Left ventricle myocardium superior (tissue), 1 donor: ENCODE measurements at places on chromosomes 2 and 18. TPM values are rescaled to one million over a fixed set of nuclear protein-coding genes. Genes with fewer than 3 reads are reported as not detected.

- no peak for DNase-seq
Observed at GRCh38 chr2:111657351-111657975, 226.5 kb downstream of the ANAPC1 start.

DNA sequence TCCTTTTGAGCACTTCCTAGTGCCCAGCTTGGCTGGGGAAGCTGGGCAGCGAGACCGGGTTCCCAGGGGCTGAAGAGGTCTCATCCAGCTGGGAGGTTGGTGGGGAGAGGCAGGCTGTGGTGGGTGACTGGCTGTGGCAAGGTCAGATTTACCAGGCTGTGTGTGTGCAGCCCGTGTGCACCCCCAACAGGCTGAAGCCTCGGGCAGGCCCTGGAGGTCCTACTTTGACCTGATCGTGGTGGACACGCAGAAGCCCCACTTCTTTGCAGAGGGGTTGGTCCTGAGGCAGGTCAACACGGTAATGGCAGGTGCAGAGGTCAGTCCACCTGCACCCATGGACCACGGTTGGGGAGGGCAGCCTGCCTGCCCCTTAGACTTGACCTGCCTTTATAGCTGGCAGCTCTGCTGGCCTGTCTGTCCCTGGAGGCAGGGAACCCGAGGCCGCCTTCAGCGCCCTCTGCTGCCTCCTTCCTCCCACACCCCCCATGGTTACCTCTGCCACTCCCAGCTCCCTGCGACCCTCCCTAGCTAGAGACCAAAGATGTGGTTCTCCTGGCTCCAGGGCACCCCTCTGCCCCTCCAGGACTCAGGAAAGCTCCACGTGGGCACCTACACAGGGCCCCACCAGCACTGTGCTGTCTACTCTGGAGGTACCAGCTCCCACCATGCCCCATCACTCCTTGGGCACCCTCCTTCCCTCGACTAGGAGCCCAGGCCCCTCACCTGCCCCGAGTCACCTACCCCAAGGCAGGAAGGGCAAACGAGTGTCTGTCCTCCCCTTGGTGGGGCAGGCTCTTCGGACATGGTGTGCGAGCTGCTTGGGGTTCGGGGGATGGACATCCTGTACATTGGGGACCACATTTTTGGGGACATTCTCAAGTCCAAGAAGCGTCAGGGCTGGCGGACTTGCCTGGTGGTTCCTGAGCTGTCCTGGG lies 4.0 kb downstream of the NT5DC4 start:
- peak; percentile 31 for DNase-seq

- no peak for DNase-seq
Observed at GRCh38 chr2:68850524-68850923, 20.7 kb downstream of the BMP10 start.

DNA sequence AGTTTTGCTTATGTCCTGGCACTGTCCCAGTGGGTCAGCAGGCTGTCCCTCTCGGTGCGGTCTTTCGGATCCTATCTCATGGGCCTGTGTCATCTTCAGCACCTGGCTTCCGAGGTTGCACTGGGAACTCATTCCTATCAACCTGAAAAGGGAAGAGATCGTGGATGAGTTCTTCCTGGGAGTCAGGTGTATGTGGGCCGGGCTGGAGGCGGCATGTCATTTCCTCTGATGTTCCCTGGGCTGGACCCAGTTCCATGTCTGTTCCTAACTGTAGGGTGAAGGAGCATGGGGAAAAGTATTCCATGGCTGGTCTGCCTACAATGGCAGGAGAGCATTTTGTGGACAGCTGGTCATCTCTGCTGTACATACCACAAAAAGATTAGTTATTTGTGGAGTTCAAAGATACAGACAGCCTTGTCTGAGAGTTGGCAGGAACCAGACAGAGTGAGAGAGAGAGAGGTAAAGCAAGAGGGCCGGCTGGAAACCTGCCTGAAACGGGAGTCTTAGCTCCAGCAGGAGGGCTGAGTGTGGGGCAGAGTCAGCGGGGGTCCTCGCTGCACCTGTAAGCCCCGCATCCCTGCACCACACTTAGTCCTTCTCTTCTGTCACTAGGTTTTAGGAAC lies 25.2 kb downstream of the FAM228A start:
- peak; percentile 43 for DNase-seq

GRCh38 chr2:120469426-120469825 lies 123.5 kb downstream of the INHBB start:
- no peak for DNase-seq

- DNase-seq: no peak
Observed at GRCh38 chr18:23225503-23225902, 90.2 kb downstream of the CABLES1 start.

DNA sequence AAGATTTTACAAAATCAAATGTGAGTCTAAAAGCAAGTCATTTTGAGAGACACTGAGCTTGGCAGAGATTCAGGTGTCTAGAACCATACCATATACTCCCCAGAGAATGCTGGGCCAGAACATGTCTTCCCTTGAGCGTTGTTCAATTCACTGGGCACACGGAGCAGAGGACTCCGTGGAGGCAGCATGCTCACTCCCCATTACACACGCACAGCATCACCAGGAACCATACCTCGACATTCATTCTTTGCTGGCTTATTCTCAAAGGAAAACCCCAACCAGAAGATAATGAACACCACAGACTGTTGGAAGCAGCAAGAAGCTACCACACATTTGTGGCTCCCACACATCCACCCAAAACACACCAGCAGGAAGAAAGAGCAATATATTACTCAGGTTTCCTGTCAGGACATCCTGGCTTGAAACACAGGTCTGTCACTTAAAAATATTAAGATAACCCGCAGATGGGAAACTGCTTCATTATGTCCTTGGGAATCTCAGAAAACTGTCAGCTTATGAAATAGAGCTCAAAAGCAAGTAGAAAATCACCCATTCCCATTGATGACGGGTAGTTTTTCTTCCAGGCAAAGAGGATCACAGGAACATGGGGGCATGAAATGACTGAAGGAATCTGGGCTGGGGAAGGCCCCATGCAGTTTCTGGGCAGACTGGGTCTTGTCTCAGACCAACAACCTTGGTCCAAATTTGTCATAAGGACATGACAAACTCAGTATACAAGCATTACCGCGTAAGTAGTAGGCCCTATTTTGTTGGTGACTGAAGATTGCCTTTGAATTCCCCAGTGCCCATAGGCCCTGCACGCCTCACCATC lies 46.4 kb downstream of the PCBP1 start:
- no peak for DNase-seq

GRCh38 chr18:26510337-26510736 lies 38.0 kb downstream of the KCTD1 start:
- DNase-seq: no peak

GRCh38 chr2:193695367-193695766 lies 1500.6 kb upstream of the TMEFF2 start:
- no peak for DNase-seq

DNA sequence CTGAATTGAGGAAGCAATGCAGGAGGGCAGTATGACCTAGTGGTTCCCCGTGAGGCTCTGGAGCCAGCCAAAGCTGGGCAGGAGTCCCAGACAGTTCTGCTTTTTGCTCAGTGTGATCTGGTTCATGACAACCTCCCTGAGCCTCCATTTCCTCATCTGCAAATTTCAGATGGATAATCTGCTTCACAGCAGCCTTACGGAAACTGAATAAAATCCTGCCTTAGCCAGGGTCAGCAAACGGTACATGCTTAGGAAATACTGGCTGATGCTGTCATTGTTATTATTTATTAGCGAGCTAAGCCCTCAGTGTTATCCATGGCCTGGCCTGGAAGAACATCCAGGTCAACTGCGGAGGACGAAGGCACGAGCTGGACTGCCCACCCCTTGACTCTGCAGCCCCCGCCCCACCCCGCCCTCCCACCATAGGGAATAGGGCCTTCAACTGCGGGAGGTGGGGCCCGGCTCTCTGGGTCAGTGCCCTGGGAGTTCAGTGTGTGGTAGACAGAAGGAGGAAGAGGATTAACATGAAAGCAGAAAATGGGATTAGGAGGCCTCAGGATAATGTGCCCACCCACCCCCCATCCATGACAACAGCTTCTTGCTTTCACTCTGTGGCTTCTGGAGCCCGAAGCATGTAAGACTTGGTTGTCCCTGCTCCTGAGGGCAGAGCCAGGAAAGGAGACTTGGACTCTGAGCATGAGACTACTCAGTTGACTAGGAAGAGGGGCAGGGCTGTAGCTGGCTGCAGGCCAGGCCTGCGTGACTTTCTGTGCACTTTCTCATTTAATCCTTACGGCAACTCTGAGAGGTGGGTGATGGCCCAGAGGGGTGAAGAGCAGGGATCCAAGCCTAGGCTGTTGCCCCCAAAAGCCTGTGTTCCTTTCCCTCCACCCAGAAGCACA lies 13.1 kb downstream of the PKDCC start:
- DNase-seq: peak; percentile 68

- no peak for DNase-seq
Observed at GRCh38 chr2:240524963-240525718, 32.6 kb downstream of the ANKMY1 start.

GRCh38 chr2:235658351-235659174 lies 164.7 kb downstream of the AGAP1 start:
- no peak for DNase-seq

DNA sequence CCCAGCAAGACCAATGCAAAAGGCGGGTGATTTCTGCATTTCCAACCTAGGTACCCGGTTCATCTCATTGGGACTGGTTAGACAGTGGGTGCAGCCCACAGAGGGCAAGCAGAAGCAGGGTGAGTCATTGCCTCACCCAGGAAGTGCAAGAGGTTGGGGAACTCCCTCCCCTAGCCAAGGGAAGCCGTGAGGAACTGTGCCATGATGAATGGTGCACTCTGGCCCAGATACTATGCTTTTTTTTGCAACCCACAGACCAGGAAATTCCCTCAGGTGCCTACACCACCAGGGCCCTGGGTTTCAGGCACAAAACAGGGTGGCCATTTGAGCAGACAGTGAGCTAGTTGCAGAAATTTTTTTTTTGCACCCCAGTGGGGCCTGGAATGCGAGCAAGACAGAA lies 662.6 kb upstream of the ACVR2A start:
- DNase-seq: no peak

DNA sequence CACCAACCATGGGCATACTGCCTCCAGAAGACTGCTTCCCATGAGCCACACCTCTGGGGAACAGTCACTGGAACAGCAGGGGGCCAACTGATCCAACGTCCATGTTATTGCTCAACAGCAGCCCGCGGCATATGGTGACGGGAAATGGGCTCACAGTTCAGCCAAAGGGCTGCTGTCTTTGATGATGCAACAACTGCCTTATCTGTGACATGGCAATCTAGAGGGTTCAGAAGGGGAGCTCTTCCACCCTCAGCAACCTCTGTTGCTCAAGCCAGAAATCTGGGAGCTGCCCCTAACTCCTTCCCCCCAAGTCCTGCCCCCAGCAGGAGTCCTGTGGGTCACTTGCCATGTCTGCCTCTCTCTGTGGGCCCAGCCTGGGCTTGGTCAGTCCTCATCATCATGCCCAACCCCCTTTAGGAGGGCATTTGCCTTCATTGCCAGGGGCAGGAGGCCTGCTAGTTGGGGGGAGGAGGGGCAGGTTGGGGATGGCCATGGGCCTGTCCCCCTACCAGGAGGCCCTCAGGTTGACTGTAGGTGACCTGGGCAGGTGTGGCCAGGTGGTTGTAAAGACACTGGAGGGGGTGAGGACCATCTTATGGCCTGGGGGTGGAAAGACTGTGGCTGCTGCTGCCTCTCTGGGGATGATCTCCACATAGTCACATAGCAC lies 212.9 kb downstream of the CYP26B1 start:
- DNase-seq: peak; percentile 71

DNA sequence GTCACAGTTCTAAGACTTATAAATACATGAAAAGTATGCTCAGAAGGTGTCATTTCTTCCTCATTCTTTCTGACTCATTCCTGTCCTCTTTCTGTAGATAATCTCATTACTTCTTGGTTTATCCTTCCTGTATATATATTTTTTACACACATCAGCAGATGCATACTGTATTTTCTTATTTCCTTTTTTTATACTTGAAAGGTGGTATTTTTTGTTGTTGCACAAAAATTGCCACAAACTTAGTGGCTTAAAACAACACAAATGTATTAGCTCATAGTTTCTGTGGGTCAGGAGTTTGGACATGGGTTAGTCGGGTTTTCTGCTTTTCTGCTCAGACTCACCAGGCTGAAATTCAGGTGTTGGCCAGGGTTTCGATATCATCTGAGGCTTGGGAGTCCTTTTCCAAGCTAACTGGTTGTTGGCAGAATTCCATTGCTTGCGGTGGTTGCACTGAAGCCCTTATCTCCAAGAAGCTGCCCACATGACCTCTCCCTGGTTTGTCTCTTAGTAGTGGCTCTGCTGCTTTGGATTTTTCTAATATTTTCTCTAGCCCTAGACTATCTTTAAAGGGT lies 162.6 kb downstream of the FMNL2 start:
- no peak for DNase-seq

DNA sequence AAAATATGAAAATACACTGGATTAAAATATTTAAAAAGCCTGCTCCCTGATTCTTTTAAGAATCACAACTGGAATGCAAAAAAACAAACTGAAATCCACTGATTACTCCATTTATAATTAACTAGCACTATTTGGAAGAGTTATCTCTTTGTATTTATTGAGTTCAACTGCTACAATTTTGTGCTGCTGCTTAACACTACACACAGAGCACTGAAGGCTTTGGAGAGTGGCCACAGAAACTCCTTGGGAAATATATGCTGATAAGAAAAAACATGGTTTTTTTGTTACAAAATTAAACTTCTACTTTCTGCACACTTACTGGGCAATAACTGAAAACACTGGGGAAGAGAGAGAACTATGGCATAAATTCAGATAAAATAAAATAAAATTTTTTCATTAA lies 19.8 kb upstream of the BZW1 start:
- DNase-seq: no peak

Gene INHA
- 1.5 TPM for total RNA-seq

Gene CRYGD
- total RNA-seq: not detected

Gene PAX8
- 0.30 TPM for total RNA-seq

Gene KCNE4
- 3.0 TPM for total RNA-seq

Gene RIT2
- not detected for total RNA-seq

Gene AOX1
- total RNA-seq: 8.7 TPM

Gene CELF4
- total RNA-seq: 0.52 TPM

Gene INPP1
- 15.8 TPM for total RNA-seq

Gene DYNAP
- total RNA-seq: not detected

Gene CNTNAP5
- not detected for total RNA-seq

Gene SCN9A
- 1.3 TPM for total RNA-seq

Gene CACNB4
- 0.32 TPM for total RNA-seq

Gene BOK
- total RNA-seq: 3.6 TPM

Gene KLHL41
- total RNA-seq: 168 TPM
